ENCODE measurements at places on chromosomes 7 and 10.
A peak's percentile ranks its signal among the peaks of the same experiment; 100 is the strongest.

- DNase-seq: no peak
Observed at GRCh38 chr7:2522780-2523433, 3.3 kb downstream of the LFNG start.

- DNase-seq: no peak
Observed at GRCh38 chr7:134991469-134992339, 5.4 kb downstream of the AGBL3 start.

GRCh38 chr10:8979976-8980375 is 925.5 kb downstream of the GATA3 start:
- no peak for DNase-seq

DNA sequence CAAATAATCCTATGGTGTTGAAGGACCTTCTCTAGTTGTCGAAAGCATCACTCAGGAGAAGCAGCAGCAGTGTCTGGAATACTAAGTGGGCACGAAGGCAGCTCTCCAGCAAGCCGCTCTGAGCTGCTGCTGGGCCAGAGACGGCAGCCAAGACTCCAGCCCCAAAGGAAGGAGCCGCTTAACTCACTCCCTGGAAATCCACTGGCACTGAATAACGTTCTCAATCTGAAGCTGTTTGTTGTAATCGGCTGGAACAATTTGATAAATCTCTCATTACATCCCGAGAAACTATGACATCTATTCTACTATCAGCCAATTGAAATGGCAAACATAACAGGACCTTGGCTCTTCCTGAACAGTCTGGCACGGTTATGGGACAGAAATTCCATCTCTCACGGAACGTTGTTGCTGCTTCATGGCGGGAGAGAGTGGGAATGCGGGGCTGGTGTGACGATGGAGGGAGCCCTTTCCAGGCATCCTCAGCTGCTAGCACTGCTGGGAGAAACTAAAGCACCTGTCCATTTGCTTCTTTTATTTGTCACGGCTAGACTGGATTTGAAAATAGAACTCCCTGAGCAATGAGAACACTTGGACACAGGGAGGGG is 331.5 kb upstream of the RNF32 start:
- DNase-seq: no peak

DNA sequence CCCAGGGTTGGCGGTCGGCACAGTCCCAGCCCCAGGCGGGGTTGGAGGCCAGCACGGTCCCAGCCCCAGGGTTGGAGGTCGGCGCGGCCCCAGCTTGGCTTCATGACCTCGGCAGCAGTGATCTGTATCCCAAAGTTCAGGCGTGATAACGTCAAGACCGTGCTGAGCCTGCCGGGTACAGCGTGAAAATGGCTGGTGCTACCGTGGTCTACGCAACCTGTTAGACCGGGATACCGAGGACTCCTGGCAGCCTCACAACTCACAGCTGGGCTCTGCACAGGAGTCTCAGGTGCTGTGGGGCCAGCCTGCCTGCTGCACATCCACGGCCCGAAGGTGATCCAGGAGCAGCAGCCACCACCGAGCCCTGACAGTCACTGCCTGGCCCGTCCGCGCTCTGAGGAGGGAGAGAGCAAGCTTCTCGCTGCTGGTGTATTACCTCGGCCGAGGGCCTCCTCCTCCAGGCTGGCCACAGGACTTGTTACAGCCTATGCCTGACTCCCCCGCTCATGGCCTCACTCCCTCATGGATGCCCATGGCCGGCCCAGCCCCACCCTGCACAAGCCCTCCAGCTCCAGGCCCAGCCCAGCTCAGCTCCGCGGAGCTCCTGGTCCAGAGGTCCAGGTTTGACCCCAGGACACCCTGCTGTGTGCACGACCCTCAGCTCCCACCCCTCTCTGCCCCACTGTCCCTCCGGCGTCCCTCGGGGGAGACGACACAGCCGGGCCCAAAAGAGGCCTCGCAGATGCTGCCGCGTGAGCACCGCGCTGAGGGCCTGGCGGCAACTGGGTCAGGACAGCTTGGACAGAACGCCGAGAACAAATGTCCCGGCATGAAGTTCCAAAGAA is 156.0 kb downstream of the ELFN1 start:
- DNase-seq: no peak

DNA sequence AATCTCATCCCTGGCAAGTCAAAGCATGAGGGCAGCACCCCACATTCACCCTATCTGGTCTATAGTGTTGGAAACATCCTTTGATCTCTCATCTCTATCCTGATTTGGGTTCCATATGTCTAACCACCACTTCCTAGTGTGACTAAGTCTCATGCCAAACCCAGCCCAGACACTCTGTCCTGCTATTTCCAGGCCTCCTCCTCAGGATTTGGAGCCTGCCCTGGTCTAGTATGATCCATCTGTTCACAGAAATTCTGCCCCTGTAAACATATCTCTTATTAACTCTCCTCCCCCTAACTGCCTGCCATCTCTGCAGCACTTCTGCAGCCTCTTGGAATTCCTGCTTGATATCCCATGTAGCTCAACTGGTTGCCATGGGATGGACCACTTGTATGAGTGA is 320.9 kb upstream of the IMMP2L start:
- no peak for DNase-seq

DNA sequence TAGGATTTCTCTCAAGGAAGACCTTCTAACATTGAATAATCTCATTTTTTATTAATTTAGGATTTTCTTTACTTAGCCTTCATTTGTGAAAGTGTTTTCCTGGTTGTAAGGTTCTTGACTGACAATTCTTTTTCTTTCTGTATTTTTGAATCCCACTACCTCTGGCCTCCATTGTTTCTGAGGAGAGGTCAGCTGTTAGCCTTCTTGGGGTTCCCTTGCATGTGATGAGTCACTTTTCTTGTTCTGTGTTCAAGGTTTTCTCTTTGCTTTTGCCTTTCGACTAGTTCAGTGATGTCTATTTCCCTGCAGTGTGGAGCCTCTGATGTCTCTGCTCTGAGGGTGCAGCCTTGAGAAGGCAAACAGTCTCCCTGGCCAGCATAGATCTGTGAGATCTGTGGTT is 304.1 kb upstream of the ZNF32 start:
- DNase-seq: no peak

- DNase-seq: peak; percentile 65
Observed at GRCh38 chr10:1643161-1643907, 94.0 kb downstream of the ADARB2 start.

DNA sequence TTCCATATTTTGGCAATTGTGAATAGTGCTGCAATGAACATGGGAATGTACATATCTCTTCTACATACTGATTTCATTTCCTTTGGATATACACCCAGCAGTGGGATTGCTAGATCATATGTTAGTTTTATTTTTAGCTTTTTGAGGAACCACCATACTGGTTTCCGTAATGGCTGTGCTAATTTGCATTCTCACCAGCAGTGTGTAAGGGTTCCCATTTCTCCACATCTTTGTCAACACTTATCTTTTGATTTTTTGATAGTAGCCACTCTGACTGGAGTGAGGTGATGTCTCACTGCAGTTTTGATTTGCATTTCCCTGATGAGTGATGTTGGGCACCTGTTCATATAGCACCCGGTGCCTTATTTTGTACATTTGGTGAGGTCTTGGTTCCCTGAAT is 519.6 kb downstream of the REEP3 start:
- no peak for DNase-seq

DNA sequence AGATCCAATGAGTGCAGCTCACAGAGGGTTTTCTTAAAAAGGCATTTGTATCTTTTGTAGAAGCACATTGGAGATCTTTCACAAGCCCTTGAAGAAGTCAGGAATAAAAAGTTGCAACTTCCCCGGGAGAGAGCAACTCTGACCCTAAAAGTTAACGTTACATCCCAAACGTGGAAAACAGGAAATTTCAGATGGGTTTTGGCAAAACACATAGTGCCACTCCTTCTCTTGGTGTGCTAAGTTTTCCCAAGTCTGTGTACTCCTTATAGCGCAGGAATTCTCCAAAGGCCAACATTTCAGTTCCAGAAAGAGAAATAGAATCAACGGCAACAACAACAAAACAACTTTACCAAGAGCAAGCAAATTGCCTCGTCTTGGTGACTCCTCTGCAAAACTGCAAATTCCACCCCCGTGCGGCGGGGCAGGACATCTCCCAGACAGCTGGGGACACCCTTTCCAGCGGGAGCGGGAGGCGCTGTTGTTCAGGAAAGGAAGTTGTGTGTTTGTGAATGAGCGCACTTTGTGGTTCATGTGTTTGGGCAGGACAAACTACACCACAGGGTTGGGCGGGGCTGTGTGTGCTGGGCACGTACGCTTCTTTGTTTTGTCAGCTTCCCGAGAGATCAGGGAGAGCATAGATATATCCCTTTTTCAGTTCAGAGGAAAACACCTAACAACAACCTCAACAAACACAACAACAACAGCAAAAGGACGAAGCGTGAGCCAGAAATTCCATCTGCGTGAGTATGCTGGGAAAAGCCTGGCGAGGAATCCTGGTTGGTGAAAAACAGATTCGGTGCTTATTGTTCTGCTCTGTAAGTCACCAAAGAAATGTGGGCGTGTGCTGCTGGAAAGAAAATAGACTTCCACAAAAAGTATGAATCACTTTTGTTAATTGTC is 294.7 kb upstream of the PITRM1 start:
- DNase-seq: peak; percentile 77

DNA sequence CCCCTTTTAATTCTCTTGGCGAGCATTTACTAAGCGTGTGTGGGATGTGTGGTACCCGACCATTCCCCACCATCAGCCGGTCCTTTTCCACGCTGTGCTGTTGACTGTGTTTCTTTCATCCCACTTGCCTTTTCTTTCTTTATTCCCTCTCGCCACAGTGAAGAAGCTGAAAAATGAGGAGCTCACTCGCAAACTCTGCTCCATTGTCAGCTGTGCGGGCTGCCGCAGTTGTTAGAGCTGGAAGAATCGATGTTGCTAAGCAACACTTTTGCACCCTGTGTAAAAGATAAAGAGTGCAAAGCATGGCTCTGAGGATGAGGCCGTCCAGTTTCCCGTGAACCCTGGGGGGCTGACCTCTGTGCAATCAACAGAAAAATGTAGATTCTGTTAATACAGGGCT is 203.1 kb upstream of the NEBL start:
- DNase-seq: no peak

- DNase-seq: peak; percentile 77
Observed at GRCh38 chr7:87218796-87219544, 562 bp downstream of the TMEM243 start.

- DNase-seq: no peak
Observed at GRCh38 chr7:127979728-127980126, 51.5 kb downstream of the LRRC4 start.

- no peak for DNase-seq
Observed at GRCh38 chr10:88472540-88472939, 110.6 kb downstream of the RNLS start.

- DNase-seq: no peak
Observed at GRCh38 chr10:113381981-113382509, 170.8 kb upstream of the HABP2 start.

DNA sequence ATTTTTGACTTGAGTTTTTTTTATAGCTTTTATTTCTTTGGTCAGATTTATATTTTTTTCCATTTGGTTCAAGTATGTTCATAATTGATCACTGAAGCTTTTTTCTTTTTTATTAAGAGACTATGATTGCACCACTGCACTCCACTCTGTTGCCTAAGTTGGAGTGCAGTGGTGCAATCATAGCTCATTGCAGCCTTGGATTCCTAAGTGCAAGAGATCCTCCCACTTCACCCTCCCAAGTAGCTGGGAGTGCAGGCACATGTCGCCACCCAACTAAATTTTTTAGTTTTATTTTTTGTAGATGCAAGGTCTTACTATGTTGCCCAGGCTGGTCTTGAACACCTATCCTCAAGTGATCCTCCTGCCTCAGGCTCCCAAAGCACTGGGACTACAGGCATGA is 97.7 kb upstream of the KIF5B start:
- DNase-seq: no peak

DNA sequence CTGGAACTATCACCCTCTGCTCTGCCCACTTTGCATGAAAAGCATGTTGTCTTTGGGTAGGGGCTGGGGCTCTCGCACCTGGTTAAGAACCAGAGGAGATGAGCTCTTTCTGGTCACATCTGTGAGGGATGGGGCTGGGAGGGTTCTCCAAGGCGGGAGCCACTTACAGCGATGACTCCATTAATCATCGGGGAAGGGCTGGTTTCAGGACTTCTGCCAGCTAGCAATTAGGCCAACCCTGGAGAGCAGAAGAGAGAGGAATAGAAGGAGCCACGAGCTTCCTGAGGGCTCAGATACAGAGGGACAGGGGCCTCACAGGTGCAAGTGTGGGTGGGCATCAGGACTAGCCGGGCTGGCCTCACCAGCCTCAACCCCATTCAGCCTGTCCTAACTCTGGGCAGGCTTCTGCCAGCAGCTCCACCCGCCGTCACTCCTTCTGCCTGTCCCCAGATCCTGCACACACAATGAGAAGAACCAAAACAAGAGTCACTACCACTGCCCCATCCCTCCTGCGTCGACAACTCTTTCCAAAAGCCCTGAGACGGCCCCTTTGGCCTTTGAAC is 8.4 kb downstream of the AQP1 start:
- DNase-seq: peak; percentile 31

DNA sequence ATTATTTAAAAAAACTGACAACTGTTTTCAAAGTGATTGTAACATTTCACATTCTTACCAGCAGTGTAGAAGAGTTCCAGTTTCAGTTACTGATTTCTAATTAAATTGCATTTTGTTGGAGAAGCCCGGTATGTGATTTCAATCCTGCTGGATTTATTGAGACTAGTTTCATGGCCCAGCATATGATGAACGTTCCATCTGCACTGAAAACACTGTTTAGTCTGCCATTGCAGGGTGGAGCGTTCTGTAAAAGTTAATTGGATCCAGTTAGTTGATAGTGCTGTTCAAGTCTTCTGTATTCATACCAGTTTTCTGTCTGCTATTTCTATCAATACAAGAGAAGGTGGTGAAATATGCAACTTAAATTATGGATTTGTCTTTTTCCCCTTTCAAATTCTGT is 37.3 kb upstream of the CCNY start:
- no peak for DNase-seq

DNA sequence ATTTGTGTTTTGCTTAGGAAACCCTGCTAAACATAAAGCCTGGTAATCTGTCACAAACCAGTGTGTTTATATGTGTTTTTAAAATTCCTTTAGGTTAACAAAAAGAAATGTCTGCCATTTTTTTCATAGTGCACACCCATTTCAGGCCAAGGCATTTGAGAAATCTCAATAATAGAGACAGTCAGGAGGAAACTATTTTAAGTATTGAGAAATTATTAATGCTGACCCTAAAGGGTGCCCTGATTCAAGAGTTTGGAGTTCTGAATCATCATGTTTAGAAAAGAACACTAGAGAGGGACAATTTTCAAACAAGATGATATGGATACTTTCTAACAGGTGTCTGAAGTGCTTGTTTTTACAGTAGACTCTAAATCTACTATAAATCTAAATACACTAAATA is 28.7 kb downstream of the MALRD1 start:
- no peak for DNase-seq

DNA sequence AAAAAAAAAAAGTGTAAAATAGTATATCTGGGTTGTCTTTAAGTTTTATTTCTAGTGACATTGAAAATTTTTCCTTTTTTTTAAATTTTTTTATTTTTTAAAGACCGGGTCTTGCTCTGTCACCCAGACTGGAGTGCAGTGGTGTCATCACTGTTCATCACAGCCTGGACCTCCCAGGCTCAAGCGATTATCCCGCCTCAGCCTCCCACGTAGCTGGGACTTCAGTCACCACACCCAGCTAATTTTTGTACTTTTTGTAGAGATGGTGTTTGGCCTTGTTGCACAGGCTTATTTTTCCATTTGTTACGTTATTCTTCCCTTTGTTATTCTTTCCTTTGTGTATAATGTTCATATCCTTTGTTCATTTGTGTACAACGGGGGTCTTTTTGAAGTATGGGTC is 30.1 kb downstream of the TSPAN14 start:
- no peak for DNase-seq

- DNase-seq: no peak
Observed at GRCh38 chr10:31102421-31102820, 70.8 kb upstream of the ZNF438 start.

All from right forelimb (tissue), 1 donor.